ENCODE measurements at places on chromosomes 5 and 9.

GRCh38 chr9:128457207-128457606 lies 1.4 kb downstream of the ODF2 start:
- no peak for DNase-seq

DNA sequence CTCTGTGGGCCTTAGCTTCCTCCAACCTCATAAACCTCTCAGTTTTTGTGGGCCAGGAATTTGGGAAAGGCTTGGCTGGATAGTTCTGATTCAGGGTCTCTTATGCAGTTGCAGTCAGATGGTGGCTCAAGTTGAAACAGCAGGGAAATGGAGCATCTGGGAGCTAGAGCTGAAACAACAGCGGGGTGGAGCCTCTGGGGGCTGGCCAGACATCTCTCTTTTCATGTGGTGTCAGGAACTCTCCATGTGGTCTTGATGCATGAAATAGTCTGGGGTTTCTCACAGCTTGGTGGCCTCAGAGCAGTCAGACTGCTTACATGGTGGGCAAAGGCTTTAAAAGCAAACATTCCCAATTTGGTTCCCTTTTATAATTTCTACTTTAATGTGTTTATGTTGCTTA lies 13.5 kb downstream of the ZNF346 start:
- peak; percentile 22 for DNase-seq

DNA sequence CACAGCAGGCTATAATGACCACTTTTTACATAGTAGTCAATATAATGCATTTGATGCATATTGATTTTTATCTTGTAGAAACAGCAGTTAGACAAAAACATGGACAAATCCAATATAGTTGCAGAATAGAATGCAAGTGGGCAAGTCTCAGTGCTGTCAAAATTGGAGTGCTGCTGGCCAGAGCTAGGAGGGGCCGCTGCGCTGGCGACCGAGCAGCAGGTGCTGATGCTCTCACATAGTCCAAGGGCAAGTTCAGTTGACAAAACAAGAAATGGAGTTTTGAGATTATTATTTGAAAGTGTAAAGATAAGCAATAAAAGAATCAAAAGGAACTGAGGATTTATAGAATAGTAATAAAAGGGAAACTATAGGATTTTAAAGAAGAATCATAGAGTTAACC lies 60.6 kb upstream of the CDK20 start:
- DNase-seq: no peak

- DNase-seq: no peak
Measured at GRCh38 chr5:4758996-4759395, 381.1 kb upstream of the ADAMTS16 start.

GRCh38 chr5:173187054-173187743 lies 42.9 kb downstream of the BNIP1 start:
- DNase-seq: no peak

DNA sequence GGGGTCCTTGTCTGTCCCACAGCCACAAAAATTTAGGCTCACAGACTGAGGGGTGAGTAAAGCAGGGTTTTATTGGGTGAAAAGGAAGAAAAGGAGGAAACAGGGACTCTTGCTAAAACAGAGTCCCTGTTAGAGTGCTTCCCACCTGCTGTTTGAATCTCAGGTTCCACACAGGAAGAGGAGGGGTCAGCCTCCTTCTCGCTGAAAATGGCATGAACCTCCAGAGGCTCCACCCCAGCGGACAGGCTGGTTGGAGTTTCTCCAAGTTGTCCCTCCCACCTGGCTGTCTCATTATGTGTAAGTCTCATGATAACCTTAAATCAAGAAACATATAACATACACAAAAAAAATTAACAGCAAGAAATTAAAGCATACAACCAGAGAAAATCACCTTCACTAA lies 28.3 kb upstream of the UHRF2 start:
- peak; percentile 16 for DNase-seq

DNA sequence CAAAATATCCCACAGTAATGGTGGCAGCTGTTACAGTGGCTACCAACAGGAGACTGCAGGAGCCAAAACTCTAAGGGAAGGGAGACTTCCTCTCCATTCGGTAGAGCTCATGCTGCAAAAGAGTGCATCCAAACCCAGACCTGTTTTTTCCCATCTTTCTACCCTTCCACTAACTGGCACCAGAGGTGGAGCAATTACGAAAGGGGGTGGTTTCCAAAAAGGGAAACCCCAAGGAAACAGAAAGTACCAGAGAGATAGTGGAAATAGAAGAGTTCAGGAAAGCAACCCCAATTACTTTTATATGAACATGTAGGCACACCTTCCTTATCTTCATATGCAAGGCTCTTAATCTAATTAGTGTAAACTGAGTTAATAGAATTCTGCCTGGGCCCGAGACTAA lies 7.3 kb upstream of the WDR41 start:
- no peak for DNase-seq

DNA sequence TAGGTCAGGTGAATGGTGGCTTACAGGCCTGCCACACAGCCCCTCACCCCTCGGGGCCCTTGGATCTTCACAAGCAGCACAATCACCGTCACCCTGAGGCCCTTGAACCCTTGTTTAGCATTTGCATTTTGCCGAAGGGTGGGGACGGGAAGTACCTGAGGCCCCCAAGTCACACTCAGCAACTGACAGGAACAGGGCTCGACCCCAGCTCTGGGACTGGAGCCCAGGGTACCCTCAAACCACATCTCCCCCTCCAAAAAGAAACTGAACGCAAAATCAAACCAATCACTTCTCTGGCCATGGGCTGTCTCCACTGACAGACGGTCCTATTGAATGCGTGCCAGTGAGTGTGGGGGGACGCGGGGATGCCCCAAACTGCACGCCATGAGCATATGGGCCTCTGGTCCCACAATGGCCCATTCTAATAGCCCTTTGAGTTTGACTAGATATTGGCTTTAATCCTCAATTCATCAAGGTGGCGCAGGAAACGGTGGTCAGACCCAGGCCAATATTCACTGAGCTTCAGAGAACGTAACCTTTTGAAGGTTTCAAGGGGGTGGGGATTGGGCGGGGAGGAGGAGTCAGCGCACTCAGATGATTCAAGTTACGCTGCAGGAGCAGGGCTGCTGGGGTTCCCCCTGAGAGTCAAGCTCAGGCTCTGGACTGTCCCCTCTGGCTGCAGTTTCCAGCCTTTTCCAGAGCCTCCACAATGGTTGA lies 176.0 kb downstream of the DAB2IP start:
- DNase-seq: no peak

DNA sequence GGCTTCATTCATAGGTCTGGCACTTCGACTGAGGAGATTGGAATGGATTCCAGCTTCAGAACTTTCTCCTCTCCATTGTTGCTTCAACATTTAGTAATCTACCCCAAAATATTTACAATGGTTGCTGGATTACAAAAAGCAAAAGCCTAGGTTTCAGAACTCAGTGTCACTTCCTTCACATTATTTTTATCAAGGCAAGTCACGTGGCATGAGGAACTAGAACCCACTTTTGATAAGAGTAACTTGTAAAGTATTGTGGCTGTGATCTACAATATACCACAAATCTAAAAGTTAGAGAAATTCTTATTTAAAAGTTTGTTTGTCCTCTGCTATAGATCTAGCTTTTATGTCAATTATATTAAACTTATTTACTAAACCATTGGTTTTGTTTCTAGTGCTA lies 39.7 kb upstream of the ANKDD1B start:
- no peak for DNase-seq

- DNase-seq: no peak
Measured at GRCh38 chr9:128182893-128183588, 8.3 kb downstream of the CIZ1 start.
